Activated naive CD4-positive, alpha-beta T cell treated with Interleukin-2 at 50 U/mL for 16 hours (primary cell): ENCODE measurements at places on chromosomes 2 and 18.
A peak's percentile ranks its signal among the peaks of the same experiment; 100 is the strongest.

DNA sequence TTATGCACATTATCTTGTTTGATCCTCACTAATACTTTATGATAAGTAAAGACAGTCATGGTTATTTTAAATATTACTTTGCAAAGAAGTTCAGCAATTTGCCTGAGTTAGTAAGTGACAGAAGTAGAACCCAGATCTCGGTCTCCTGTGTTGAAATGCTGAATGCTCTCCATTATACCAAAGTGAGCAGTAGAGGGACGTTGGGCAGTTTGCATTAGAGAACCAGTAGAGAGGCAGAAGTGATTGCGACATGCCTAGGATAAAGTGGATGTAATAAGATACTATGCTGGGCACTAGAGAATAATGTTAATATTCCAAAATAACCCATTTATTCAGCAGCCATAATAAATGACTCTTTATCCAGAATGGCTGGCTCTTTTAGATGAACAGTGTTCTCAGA lies 201.0 kb downstream of the PMAIP1 start:
- no peak for DNase-seq

GRCh38 chr2:121960251-121960650 lies 204.8 kb downstream of the TSN start:
- no peak for DNase-seq

DNA sequence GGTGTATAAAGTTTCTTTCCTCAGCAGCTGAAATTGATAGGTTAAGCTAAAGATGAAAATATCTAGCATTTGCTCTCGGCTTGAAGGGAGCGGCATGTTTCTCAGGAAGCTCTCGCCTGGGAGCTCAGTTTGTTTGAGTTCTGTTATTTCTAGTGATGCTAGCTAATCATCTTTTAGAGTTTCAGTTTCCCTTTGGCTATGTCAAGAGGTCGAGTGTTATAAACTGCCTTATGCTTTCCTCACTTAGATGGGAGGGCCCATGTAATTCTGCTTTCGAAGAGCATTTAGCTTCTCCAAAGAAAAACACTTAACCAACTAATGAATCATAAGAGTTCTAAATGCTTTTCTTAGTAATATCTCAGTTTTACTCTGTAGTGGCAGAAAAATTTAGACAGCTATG lies 33.6 kb downstream of the PLCL1 start:
- DNase-seq: peak; percentile 8

- DNase-seq: no peak
These were observed 280.4 kb downstream of the PARD3B start for GRCh38 chr2:204825681-204826080.

DNA sequence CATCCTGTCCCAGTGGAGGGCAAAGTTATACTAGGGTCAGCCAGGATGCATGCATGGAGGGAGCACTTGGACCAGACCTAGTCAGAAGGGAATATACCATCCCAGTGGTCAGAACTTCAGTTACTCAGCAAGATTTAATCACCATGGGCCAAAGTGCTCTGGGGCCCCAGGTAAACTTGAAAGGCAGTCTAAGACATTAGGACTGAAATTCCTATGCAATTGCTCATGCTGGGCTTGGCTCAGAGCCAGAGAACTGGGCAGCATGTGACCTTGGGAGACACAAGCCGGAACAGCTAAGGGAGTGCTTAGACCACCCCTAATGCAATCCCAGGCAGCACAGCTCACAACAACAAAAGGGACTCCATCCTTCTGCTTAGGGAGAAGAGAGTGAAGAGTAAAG lies 401.3 kb downstream of the KCNJ3 start:
- DNase-seq: no peak

DNA sequence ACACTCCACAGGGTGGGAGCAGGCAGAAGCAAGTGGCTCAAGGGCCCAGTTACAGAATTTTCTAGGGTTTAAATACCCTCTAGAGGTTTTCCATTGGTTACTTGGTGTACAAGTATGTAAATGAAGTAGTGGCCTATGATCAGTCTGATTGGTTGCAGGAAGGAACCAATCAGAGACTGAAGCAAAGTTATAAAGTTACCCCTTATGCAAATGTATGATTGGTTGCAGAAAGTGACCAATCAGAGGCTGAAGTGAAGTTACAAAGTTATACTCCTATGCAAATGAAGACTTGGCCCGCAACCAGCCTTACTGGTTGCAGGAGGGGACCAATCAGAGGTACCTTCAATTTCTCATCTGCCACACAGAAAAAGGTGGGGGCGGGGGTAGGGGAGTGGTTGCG lies 154.6 kb downstream of the INO80D start:
- no peak for DNase-seq

DNA sequence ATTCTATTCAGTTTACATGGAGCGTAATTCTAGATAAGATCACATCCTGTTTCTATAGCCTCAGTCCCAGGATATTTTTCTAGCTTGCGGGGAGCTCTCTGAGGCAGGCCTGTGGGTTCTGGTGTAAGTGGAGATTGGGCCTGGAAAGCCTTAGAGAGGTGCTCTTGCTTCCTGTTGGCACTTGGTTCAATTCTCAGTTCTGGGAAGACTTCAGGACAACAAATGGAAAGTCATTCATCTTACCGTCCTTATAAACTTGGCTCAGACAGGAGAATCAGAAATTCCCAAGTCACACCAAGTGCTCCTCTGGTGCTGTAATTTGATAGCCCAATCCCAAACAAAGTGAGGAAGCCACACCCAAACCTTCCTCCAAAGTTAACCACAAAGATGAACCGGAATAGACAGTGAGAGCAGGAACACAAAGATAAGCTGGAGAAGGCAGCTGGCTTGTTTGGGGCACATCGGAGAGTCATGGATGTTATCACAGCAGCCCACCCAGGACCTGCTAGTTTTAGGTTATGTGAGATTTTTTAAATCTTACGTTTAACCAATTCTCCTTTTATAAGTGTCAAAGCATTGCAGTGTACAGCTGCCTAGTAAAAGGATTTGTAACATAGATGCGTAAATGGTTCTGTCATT lies 144.3 kb upstream of the MAP3K20 start:
- DNase-seq: no peak

DNA sequence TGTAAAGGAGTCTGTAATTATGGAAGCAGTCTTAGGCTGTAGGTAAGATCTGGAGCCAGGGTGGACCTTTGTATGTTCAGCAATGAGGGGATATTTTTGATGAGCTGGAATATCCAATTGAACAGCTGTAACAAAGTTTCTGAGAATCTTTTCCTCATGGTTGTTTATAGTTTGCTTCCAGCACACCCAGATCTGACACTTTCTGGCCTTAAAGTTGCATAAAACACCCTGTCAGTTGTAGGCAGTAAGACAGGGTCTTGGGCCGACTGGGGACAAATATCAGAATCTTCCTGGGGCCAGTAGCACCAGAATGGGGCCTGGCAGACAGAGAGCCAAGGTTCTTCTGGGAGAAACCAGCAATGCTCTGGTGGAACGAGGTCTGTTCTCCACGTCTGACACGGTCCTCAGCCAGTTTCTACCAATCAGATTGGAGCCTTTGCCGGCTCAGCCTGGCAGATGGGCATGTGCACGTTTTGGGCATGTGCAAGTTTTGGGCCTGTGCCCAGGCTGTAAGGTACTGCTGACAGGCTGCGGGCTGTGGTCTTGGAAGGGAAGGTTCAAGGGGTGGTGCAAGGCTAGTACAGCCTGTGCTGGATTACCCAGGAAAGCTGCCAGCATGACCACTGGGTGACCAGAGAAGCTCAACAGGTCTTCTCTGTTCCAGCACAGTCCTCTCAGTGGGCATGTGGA lies 89.8 kb downstream of the PRKCE start:
- no peak for DNase-seq

DNA sequence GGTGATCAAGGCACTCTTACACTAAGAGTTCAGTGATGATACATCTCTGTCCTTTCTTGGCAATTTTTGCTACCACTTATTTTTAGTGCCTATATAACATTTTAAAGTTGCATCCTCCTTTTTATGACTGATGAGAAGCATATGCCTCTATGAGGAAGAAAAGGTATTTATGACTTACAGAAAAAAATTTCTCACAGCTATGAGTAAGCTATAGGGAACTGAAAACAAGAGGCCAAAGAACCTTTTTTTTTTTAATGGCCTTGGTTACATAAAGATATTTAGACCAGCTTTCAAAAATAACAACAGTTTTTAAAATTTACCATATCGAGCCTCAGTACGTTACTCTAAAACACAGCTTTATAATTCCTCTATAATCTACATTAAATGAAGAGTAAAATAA lies 21.3 kb downstream of the MBD5 start:
- DNase-seq: no peak
